B cell (primary cell): ENCODE measurements at places on chromosomes 3 and 15. TPM values are rescaled to one million over a fixed set of nuclear protein-coding genes. Genes with fewer than 3 reads are reported as not detected.

The MESP1 gene
- total RNA-seq = 0.49 and 0.51 TPM in 2 replicates

The CCDC33 gene
- total RNA-seq = not detected in 2 replicates

The TXNRD3 gene
- total RNA-seq = 0.41 and 0.99 TPM in 2 replicates

The PLA2G4B gene
- 22.6 and 24.3 TPM in 2 replicates for total RNA-seq

The GOLGA8J gene
- 0.51 TPM in 1 of 2 replicates, not detected in the other for total RNA-seq

The SEMA5B gene
- 0.05 TPM in 1 of 2 replicates, not detected in the other for total RNA-seq

The KBTBD12 gene
- total RNA-seq = 0.22 and 0.24 TPM in 2 replicates

- peak; percentile 71 for DNase-seq
Measured at GRCh38 chr3:172061724-172062184, 22.4 kb downstream of the FNDC3B start.

DNA sequence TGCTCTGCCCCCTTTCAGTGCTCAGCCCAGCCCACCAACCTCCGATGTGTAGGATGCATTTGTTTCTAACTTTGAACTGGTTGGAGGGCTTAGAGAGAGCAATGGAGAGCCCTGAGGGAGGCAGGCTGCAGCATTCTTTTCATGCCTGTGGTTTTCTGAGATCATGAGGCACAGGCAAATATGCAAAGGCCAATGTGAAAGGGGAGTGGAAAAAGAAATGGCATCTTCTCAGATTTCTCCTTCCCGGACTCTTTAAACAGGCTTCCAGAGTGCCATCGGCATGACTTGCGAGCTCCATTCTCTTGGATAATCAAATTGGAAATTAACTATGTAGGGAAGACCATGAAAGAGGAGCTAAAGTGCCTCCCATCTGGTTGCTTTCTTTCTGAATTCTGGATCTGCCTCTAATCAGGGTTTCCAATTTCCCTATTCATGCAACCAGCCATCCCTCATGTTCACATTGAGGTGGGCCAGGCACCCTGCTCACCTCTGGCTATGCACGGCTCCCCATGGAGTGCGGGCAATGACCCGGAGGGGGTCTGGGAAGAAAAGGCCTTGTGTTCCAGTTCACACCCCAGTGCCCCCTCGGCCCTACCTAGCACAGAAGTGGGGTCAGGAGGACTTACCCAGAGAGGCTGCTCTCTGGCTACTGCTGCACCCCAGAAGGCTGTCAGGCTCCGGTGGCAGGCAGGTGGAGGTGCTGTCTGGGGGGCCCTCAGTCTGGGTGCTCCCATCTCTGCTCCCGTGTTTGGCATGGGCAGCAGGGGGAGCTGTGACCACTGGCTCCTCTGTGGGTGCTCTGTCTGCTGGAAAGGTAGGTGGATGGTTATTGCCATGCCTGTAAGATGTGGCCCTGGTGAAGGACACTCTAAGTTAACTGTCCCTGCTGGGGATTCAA, 16.1 kb downstream of the AMOTL2 start:
- DNase-seq = no peak

DNA sequence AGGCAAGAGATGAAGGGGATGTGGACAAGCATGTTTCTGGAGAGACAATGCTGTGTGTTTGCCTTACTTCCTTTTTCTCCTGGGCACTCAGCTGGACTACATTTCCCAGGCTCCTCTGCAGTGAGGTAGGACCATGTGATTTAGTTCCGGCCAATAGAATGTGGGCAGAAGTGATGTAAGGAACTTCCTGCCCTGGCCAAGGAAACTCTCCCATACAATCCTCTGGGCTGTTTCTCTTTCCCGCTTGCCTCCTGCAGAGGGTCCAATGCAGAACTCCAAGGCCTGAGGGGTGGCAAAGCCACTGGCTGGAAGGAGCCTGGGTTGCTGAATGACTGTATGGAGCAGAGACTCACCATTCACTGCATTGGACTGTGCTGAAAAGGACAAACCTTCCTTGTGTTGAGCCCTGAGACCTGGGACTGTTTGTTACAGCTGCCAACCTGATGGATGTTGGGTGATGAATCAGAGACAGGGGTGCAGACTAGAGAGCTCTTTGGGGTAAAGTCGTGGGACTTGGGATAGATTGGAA, 82.7 kb upstream of the SLC6A6 start:
- peak; percentile 53 for DNase-seq

GRCh38 chr15:79322945-79323344, 12.0 kb downstream of the TMED3 start:
- DNase-seq = no peak

GRCh38 chr3:15063238-15063637, 1.9 kb downstream of the MRPS25 start:
- no peak for DNase-seq

DNA sequence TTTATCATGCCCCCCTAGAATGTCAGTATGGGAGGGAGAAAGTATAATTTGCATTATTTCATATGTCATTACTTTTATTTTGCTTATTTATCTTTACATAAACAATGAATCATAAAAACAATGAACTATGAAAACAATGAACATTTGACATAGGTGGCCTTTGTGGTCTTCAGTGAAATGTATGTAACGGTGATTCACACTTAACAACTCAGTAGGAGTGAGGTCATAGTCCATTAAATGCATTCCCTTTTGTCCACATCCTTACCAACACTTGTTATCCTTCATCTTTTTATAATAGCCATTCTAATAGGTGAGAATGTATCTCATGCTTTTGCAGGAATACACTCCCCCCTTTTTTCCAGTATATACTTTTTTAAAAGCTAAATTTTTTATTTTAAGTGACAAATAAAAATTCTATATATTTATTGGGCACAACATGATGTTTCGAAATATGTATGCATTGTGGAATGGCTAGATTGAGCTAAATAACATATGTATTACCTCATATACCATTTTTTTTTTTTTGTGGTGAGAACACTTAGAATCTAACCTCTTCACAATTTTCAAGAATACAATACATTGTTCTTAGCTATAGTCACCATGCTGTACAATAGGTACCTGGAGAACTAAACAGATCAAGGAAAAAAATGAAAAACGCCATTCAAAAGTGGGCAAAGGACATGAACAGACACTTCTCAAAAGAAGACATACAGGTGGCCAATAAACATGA, 189.5 kb downstream of the WDR72 start:
- DNase-seq = no peak

DNA sequence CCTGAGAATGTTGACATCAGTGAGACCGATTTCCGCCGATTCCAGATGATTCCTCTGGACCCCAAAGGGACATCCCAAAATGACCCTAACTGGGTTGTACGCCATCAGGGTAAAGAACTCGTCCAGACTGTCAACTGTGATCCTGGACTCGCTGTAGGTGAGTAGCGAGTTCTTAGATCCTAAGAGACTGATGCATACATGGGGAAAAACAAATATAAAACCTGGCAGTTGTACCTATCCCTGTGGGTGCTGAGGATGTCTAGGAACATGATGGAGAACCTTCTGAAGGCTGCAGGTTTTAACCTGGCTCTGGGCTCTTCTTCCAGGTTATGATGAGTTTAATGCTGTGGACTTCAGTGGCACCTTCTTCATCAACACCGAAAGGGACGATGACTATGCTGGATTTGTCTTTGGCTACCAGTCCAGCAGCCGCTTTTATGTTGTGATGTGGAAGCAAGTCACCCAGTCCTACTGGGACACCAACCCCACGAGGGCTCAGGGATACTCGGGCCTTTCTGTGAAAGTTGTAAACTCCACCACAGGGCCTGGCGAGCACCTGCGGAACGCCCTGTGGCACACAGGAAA, 12.3 kb downstream of the THBS1 start:
- no peak for DNase-seq

DNA sequence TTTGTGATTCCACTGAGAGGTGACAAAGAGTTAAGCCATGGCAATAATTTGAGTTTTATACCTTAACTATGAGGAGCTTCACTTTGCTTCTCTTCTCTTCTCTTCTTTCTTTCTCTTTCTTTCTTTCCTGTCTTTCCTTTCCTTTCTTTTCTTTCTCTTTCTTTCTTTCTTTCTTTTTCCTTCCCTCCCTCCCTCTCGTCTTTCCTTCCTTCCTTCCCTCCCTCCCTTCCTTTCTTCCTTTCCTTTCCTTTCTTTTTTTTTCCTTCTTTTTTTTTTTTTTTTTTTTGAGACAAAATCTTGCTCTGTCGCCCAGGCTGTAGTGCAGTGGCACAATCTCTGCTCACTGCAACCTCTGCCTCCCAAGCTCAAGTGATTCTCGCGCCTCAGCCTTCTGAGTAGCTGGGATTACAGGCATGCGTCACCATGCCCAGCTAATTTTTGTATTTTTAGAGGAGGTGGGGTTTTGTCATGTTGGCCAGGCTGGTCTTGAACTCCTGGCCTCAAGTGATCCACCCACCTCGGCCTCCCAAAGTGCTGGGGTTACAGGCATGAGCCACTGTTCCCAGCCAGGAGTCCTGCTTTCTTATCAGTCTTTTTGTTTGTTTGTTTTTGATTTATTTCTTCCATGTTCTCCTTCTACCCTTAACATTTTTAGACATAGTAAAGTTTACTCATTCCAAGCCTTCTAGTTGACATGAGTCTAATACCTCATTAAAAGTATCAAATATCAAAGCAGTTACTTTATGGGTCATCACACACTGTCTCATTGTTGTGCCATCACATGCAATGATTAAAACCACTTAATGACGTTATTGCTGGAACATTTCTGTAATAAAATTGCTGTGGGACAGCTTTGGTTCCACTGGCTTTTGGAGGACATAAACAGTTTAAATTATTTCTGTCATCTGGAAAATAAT, 29.9 kb downstream of the SLC49A4 start:
- no peak for DNase-seq

- DNase-seq = no peak
Measured at GRCh38 chr3:151946606-151947005, 73.2 kb downstream of the SUCNR1 start.

GRCh38 chr15:33500432-33501195, 189.8 kb downstream of the RYR3 start:
- no peak for DNase-seq

- no peak for DNase-seq
Measured at GRCh38 chr3:114379266-114379665, 85.4 kb downstream of the TIGIT start.

GRCh38 chr15:86973284-86973844, 893.7 kb downstream of the AGBL1 start:
- DNase-seq = no peak

DNA sequence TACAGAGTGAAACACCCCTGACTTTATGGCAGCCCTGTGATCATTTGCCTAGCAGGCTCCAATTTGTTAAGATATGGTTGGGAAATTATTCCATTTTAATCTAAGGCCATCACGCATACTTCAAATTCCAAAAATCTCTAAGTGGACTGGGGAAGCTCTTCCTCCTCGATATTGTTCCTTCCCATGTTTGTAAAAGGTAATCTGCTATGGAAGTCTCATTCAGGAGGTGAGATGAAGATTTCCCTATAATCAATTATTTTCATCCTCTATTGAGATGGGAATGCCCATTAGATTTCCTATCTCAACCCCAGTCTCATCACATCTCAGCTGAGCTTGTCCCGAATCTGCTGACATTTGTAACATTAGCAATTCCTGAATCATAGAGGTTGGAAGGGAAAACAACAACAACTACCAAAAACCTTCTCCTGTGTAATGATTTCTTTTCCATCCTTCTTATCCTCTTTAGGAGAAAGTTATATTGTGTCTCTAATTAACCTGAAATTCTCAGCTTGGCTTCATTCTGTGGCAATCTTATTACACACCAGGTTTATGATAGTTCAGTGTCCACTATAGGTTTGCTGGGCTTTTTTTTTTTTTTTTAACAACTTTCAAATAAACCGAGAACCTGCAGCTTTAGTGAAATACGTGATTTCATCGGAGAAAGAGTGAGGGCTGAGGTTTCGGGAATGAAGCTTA, 2.2 kb upstream of the NR2F2 start:
- DNase-seq = no peak

DNA sequence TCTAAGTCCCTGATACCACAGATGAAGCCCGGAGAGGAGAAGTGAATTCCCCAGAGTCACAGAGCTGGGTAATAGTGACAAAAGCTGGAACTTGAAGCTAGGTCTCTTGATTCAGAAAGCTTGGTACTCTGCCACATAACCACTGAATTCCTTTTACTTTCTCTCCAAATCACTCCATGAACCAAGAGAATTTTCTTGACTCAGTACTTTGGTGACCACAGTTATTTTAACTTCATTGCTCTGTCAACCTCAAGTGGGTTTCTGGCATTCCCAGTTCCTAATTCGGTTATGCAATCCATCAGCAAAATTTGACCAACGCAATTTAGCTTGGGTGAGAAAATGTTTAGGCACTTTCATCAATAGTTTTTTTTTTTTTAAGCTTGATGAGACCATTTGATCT, 61.0 kb upstream of the PPARG start:
- DNase-seq = no peak

- DNase-seq = no peak
Measured at GRCh38 chr3:16658004-16658924, 53.0 kb upstream of the DAZL start.

DNA sequence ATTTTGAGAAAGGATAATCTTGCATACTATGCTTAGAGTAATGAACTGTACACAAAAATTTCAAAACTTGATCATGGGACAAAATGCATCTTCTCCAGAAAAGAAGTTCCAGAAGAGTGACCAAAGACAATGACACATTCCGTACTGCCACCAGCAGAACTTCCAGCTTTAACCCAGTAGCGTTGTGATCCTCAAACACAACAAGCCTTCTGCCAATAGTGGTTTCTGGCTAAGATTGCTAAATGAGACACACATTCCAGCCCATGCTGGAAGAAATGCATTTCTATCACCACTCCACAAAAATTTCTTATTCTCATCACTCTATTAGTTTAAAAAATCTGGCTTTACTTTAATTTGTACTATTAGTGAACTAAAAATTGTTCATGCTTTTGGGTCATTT, 334.9 kb downstream of the TBC1D5 start:
- DNase-seq = no peak

- DNase-seq = no peak
Measured at GRCh38 chr3:117793622-117794265, 1084.2 kb downstream of the TUSC7 start.

- DNase-seq = no peak
Measured at GRCh38 chr3:26438981-26439884, 183.3 kb upstream of the LRRC3B start.

DNA sequence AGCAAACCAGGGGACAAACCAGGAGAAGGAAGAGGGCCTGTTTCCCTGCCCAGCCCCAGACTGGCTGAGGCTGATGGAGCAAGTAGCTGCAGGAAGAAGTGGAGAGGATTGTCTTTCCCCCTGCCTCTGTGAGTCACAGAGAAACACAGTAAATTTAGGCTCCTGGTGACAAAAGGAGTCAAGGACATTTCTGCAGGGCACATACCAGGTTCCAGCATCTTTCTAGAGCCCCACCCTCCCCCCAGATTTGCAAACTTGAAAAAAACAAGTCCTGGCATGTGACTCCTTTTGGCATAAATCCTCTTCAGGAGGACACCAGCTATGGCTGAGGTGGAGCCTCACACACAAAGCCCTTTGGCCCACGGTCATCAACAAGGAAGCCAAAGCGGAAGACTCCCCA, 17.8 kb downstream of the PLD1 start:
- DNase-seq = no peak
